GM12891 (cell line): ENCODE measurements at places on chromosomes 2 and 18.

- no peak for DNase-seq
Measured at GRCh38 chr2:7773362-7774360, 856.4 kb downstream of the RNF144A start.

DNA sequence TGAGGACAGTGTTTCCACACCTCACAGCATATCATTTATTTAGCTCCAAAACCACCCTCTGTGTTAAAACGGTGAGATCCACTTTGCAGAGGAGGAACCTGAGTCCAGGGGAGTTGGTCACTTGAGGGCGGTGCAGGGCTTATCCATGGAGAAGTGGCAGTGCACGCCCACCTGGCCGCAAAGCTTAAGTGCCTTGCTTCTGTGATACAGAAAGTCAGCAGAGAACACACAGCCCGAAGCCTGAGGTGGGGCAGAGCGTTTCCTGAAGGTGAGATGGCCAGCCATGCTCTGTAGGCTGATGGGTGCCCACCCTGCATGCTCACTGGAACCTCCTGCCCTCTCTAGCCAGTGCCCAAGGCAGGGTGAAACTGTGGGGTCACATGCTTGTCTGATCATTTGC, 87.3 kb downstream of the SH3RF3 start:
- no peak for DNase-seq

GRCh38 chr2:77479395-77479794, 42.8 kb downstream of the LRRTM4 start:
- DNase-seq, result no peak

GRCh38 chr2:32977228-32977758, 30.5 kb downstream of the LTBP1 start:
- no peak for DNase-seq

DNA sequence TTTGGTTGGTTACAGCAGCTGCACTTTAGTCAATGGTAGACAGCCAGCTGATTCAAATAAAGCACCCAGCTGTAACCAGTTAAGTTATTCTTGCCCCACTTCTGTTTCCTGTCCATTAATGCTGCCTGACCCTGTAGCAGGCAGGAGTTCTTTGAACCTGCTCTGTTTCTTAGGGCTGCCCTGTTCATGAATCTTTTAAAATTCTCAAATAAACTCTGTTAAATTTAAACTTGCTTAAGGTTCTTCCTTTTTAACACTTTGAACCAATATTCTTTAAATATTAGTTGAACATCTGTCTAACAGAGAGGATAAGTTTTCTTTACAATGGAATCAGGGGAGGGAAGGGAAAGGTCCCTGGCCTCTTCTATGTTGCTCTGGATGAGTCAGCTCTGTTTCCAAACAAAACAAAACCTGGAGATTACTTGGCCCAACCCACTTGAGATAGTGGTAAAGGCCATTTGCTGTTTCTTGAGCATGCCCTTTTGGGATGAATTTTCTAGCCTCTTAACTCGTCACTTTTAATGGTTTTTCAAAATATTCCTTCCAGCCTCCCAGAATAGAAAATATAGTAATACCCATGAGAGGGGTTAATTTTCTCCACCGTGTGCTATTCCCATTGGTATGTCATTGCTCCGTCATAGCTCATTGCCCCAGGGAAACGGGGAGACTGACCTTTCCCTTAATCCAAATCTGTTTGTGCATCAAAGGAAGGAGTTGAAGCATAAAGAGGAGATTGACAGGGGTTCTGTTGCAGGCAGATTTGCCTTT, 112.1 kb upstream of the FHL2 start:
- no peak for DNase-seq

DNA sequence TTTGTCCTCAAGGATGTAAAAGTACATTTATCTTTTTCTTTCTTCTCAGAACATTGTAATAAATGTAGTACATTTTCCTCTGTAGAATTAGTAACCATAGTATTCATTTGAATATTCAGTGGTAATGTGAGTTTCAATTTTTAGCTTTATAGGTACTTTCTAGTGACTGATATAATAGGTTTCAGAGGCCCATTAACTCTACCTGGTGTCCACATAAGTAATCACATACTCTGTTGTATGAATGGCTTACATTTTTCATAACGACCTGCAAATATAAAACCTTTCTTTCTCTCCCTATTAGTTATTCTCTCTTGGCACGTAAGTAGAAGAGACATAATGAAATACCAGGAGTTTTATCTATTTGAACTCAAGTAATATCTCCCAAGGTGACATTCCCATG, 1017.6 kb downstream of the DPP10 start:
- DNase-seq, result no peak

GRCh38 chr2:234491281-234491680, 5.6 kb downstream of the ARL4C start:
- no peak for DNase-seq

DNA sequence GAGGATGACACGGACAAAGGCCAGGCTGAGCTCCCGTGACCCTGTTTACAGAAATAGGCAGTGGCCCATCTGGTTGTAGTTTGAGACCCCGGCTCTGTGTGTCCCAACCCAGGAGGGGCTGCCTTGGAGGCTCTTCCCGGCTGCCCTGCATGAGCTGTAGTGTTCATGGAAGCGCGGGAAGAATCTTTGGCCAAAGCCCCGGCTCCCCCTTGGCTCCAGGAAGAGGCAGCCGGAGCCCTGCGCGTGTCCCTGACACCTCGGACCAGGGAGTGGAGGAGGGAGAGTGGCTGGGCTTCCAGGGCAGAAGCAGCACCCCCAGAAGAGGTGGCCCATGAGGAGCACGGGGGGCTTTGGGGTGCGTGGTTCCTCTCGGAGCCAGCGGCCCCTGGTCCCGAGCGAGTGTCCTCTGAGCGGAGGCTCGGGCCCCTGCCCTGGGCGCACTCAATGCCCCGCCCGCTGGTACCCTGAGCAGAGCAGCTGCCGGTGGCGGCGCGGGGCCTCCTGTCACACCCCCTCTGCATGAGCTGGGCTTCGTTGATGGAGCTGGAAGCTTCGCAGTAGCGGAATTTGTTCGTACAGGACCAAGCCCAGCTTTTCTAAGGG, 21.7 kb downstream of the GPR35 start:
- no peak for DNase-seq

DNA sequence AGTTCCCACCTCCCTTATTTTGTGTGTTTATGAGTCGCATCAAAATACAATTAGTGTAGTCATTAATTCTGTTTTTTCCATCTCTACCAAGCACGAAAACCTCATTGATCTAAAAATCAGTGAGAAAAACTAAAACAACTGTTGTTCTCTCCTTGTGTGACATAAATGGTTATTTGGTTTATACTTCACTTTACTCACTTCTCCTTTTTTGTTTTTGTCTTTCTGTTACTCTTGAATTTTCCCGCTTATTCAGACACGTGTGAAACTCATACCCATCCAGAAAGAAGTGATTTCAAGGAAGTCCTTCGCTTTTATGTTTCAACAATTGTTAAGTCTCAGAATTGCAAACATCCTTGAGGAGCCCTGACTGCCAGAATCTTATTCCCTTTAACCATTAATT, 121.6 kb downstream of the EML6 start:
- no peak for DNase-seq

DNA sequence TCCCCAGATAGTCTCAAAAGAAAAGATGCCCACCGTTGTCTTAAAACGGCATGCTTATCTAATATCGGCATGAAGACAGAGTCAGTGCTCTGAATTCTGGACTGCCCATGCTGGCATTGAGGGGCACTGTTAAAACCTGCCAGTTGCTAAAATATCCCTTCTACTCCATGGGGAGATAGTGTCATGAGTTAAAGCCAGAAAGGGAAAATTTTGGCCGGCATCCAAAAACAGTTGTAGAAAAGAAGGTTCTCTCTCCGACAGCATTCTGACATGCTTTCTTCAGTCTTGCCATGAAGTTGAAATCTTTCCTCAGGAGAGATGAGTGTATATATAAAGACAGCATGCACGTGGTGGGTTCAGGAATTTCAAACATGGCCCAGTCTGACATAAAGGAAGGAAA, 401.3 kb upstream of the PIK3C3 start:
- DNase-seq, result no peak

DNA sequence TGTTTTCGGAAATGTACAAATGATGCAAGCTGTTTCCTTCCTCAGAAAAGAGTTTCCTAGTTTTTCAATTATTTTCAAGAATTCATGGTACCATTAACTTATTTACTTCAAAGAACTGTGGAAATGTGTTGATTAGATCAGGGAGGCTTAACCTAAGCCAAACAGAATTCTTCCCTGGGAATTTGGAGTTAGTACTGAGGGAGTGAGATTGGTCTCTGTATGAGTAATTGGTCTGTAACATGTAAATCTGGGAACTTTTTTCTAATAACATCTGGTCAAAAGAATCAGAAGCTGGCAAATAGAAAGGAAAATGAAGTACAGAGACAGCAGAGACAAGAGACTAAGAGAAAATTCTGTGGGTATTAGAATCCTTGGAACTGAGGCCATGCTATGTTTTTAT, 145.8 kb downstream of the BABAM2 start:
- no peak for DNase-seq

DNA sequence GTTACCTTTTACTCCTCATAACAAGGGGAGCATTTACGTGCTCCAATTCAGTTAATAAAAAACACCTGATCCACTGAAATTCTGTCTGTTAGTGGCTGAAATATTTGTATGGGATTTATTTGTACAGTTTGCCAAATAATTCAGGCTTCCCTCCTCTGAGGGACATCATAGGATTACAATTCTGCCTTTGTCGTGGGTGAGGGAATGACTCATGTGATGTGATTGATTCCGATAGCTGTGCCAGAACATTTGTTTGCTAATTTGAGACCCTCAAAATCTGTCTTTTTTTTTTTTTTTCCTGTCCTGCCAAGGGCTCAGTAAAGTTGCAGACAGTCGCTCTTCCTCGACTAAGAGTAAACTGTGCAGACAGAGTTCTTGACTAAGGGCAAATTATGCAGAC, 612.6 kb upstream of the CDH2 start:
- no peak for DNase-seq

DNA sequence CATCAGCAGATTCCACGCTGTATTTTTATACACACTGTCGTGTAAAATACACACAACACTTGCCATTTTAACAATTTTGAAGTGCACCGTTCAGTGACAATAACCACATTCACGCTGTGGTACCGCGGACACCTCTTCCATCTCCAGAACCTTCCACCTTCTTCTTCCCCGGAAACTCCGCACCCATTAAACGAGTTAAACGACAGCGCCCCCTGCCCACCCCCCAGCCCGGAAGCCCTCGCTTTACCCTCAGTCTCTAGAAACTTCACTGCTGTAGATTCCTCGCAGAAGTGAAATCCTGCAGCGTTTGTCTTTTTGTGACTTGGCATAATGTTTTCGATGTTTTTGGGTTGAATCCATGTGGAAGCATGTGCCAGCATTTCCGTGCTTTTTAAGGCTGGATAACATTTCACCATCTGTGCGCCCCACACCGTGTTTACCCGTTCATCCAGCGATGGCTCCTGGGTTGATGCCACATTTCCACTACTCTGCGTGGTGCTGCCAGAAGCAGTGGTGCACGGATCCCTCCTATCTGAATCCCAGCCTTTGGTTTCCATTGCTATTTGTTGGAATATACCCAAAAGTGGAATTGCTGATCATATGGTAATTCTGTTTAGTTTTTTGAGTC, 32.0 kb upstream of the TMEM18 start:
- DNase-seq, result no peak

DNA sequence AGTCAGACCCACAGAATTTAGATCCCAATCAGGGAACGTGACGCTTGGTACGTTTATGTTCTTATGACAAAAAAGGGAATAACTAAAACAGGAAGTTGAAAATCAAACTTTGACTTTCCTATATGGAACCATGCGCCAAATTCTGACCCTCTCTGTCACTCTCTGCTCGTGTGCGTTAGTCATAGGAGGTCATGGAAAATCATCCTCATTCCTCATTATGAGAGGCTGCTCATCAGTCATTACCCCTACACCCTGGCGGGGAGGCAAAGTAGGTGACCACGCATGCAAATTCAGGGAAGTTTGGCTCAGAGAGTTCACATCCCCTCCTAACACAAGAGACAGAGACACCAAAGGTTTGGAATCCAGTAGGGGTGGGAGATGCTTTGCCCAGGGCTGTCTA, 15.5 kb downstream of the IL1F10 start:
- no peak for DNase-seq

- no peak for DNase-seq
Measured at GRCh38 chr2:196729418-196729817, 70.1 kb downstream of the GTF3C3 start.
